NCI-H1092 (cell line): ENCODE measurements at places on chromosomes 2 and 18.
A peak's percentile ranks its signal among the peaks of the same experiment; 100 is the strongest.

DNA sequence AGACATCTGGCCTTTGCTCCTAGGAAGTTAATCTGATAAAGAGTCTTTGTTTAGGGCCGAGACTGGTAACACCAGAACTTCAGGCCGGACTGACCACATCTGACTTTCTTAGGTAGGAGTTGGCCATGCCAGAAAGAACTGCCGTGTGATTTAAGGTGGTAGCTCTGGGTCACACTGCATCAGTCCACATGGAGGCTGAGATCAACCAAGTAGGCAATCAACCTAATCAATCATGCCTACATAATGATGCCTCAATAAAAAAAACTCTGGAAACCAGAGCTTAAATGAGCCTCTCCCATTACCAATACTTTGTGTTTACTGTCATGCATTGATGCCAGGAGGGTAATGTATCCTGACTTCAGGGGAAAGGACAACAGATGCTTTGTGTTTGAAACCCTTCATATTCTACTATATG is 44.1 kb upstream of the ORC2 start:
- no peak for DNase-seq

- no peak for DNase-seq
Measured at GRCh38 chr2:168814046-168814445, 11.6 kb downstream of the NOSTRIN start.

- no peak for DNase-seq
Measured at GRCh38 chr2:200595913-200596312, 10.1 kb downstream of the AOX1 start.

DNA sequence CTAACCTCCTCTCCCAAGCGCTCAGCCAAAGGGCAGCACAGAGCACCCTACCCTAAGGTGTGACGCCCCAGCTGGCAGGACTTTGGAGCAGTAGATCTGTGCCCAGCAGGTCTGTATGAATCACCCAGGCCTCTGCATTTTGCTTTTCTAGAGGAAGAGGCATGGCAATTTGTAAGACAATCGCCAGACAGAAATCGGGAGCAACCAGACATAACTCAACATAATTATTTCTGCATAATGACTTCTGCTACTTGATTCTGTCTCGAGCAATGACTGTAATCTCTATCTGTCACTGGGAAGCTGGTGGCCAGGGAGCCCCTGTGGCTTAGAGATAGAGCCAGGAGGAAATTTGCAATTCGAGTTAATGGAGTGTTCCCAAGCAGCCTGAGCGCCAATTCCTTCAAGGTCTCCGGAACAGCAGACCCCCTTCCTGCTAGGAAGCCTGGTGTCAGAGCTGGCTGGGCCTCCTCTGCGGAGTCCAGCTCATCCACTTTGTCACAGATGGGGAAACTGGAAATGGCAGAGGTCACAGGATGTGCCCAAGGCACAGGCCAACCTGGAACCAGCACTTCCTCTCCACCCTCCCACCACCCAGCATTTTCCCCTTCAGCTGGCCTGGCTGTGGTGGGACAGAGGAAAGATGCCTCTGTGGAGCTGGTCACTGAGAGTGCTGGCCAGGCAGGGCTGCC is 55.0 kb downstream of the ODC1 start:
- no peak for DNase-seq

DNA sequence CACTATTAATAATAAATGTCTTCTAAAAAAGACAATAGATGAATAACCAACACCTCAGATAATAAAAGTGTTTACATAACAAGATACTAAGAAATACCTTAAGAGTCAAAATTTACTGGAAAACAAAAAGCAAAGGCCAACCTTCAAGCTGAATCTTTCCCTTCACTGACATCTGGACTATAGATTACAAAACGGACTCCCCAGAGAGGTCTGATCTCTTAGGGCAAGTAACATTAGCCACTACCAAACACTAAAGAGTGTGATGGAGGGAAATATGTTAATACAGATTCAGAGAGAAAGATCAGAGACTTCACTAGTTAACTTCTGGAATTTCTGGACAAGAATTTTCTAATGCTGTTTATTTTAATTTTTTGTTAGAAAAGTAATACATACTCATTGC is 13.9 kb downstream of the CLASP1 start:
- no peak for DNase-seq

GRCh38 chr2:27379836-27380625 is 503 bp downstream of the ZNF513 start:
- DNase-seq, result no peak

GRCh38 chr2:2573205-2573604 is 242.1 kb upstream of the MYT1L start:
- no peak for DNase-seq

GRCh38 chr18:50006470-50007046 is 188.4 kb downstream of the MYO5B start:
- DNase-seq, result no peak

DNA sequence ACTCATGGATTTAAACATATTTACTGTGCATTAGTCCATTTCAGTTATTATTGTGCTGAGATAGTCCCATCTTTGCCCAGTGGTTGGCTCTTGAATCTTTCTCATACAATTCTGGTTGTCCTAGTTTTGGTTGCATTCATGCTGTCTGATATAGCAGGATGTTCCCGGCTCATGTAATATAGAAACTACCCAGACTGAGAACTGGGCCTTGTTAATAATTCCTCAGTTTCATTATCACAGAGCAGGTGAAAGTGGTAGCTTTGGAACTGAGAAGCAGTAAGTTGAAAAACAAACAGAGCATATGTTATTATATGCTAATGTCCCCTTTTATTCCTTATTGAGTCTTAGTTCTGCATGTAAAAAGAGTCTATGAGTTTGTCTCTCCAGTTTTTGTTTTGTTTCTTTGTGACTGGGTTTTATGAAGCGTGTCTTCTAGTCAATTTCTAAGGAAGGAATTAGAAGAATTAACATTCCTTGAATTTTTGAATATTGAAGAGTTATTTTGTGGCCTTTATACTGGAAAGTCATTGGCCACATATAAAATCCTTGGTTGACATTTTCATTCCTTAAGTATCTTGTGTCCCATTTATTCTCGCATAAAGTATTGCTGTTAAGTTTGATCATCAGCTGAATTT is 43.3 kb downstream of the EIF5B start:
- DNase-seq, result no peak

DNA sequence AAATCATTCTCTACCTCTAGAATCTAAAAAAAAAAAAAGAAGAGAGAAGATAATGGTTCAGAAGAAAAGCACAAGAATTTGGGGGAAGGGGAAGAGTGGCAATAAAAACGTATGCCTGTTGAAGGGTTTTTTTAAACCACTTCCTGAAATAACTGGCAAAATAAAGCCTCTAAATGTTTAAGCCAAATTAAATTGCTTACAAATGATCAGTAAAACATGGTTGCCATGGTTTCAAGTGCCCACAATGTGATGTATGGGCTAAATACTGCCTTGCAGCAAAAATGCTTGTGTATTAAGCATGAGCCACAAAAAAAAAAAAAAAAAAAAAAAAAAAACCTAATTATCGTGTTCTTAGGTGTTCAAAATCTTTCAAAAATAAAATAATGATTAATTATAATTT is 60.8 kb downstream of the RBM43 start:
- DNase-seq, result no peak

DNA sequence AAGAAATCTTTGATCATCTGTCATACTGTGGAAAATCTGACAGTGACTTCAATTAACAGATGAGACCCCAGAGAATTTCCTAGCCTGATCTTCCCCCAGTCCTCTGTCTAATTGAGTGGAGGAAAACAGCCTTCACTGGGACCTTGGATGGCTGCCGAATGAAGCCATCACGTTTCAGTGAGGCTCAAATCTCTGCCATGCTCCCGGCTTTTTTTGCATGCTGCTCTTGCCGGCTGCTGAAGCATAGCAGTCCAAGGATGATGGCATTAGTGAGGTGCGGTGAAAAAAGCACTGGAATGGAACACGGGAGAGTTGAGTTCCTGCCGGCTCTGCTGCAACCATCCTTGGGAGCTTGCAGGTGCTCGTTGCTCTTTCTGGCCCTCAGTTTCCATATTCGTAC is 430.5 kb downstream of the SLC4A3 start:
- DNase-seq, result no peak

DNA sequence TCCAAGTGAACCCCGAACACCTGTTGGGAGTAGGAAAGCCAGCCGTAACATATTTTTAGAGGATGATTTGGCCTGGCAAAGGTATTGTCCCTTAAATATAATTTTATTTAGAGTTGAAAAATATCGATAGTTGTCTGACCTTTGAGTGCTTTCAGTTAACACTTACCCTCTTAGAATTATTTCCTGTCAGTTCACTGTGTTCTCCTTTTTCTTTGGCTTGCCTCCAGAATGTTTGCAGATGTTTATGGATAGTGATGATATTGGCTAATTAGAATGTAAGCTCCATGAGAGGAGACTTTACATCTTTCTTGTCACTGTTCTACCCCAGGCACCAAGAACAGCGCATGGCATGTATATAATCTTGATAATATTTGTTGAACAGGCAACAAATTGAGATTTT is 19.8 kb downstream of the PIKFYVE start:
- no peak for DNase-seq

- DNase-seq, result no peak
Measured at GRCh38 chr2:158797963-158798700, 3.0 kb downstream of the DAPL1 start.

DNA sequence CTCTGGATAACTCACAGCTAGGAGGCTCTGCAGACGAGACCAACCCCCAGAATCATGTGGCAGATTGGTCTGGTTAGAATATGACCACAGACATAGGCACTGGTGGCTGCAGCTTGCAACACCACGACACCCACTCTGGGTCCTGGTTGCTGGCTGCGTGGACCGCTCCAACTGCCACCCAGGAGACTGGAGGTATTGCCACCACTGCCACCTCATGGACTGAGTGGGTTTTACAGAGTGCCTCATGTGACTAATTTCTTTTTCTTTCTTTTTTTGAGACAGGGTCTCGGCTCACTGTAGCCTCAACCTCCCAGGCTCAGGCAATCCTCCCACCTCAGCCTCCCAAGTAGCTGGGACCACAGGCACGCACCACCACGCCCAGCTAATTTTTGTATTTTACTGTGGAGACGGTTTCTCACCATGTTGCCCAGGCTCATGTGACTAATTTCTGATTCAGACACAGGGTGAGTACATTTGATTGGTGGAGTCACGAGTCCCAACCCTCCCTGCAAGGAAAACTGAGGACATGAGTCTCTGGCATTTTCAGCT is 29.9 kb upstream of the NT5DC4 start:
- DNase-seq, result no peak

- no peak for DNase-seq
Measured at GRCh38 chr18:45723567-45724355, at the start of gene SLC14A1. SLC14A1 (plus strand) TSS chr18:45724181; CDS start chr18:45730321, 6,140 bp downstream.

GRCh38 chr2:26876260-26876659 is 28.3 kb downstream of the DPYSL5 start:
- no peak for DNase-seq

- DNase-seq, result no peak
Measured at GRCh38 chr2:143907801-143908200, 612.1 kb downstream of the ZEB2 start.

DNA sequence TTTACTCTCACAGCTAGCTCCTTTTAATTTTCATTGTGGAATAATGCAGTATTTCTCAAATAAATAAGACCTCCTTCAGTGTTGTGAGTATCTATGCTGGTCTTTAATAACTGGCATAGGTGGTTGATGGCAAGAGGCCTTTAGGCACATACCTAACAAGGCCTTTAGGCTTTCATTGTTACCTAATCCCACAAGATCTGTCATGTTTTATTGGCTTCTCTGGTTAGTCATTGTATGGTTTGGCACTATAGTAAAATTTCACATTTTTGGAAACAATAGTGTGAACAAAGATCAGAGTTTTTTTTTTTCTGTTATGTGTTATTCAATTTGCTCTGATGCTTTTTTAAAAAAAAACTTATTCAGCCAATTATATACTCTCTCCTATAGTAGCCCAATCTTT is 89.8 kb upstream of the NEUROD1 start:
- DNase-seq, result no peak

DNA sequence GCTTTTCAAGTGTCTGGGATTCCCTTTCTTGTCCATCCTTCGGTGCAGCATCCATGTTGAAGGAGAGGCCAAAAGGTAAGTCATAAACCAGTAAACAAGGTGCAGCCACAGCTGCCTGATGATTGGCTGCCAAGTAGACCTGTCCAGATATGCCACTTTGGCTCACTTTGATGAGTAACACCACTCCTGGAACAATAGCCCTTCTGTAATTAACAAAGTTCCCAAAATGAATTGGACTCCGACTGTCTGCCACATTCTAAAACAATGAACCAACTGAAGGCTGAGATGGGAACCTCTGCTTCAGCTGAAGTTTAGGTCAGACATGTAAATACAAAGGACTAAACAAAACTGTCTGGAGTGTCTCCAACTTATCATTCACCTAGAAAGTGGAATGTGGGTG is 82.2 kb upstream of the LGALSL start:
- DNase-seq, result no peak

DNA sequence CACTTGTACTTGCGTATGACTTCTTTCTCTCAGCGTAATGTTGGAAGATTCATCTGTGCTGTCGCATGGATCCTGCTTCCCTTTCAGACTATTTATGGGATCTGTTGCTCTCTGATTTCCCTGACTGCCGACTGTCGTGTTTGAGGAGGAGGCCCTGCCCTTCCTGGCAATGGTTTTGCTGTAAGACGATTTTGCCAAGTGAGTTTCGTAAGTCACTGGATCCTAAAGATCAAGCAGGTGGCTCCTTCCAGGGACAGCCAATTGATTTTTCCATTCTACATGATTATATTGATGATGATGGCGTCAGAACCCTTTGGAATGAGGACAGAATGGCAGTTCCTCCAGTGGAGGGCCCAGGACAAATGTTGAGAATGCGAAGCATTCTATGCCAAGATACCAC is 8.7 kb upstream of the B3GNT2 start:
- DNase-seq, result no peak

DNA sequence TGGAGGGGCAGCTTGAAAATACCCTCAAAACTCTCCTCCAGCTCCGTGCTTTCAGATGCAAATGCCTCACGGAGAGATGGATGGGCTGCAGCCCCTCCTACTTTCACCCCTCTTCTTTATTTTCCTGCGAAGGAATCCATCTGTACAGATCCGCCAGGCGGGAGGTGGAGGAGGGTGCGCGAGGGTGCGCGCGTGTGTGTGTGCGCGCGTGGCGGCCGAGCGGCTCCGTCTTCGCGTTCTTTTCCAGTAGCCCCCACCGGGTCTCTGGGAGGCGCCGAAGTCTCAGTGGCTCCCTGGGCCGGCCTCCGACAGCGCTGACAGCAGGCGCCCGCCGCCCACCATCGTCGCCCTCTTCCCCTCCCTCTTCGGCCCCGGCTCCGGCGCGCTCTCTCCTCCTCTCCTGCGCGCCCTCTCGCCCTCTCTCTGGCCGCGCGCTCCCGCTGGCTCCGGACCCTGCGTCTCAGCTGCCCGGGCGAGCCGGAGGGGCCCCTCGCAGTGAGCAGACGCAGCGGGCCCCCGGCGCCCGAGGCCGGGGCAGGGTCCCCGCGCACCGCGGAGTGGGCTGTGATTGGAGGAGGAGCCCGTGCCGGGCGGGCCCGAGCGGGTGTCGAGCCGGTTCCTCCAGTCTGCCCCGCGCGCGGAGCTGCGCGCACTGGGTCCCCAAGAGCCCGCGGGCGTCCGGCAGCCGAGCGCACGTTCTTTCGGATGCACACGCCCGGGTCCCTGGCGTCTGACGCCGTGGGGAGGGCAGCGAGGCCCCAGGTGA is at the start of gene CDH7:
CDH7 (plus strand) TSS at position 624 of the 766 bp plus-strand sequence. CDS start 11,831 bp downstream, outside the sequence.
- peak; percentile 37 for DNase-seq

- DNase-seq, result no peak
Measured at GRCh38 chr18:36576339-36576738, 252.5 kb downstream of the TPGS2 start.

GRCh38 chr2:238791354-238791753 is 56.5 kb upstream of the TWIST2 start:
- no peak for DNase-seq
